ENCODE measurements at places on chromosomes 7 and 10. TPM values are rescaled to one million over a fixed set of nuclear protein-coding genes. Genes with fewer than 3 reads are reported as not detected.

PLXNA4 gene
- total RNA-seq = 0.40 TPM

ALKBH4 gene
- 10.9 TPM for total RNA-seq

AKR1C8 gene
- 0.07 TPM for total RNA-seq

PTPRZ1 gene
- not detected for total RNA-seq

IL15RA gene
- 2.3 TPM for total RNA-seq

PILRA gene
- total RNA-seq = 3.3 TPM

PON1 gene
- 0.79 TPM for total RNA-seq

PBLD gene
- 3.2 TPM for total RNA-seq

IKZF1 gene
- total RNA-seq = not detected

TRIM73 gene
- total RNA-seq = 2.7 TPM

CFTR gene
- not detected for total RNA-seq

WAPL gene
- total RNA-seq = 16.5 TPM

TSC22D4 gene
- total RNA-seq = 55.6 TPM

TLX1 gene
- total RNA-seq = not detected

GPRIN2 gene
- total RNA-seq = 33.0 TPM

COL13A1 gene
- 0.21 TPM for total RNA-seq

GALNT17 gene
- not detected for total RNA-seq
